ENCODE measurements at places on chromosomes 5 and 9. TPM values are rescaled to one million over a fixed set of nuclear protein-coding genes. Genes with fewer than 3 reads are reported as not detected.

GRCh38 chr5:172858990-172859811 is 25.1 kb downstream of the ERGIC1 start:
- DNase-seq: no peak

DNA sequence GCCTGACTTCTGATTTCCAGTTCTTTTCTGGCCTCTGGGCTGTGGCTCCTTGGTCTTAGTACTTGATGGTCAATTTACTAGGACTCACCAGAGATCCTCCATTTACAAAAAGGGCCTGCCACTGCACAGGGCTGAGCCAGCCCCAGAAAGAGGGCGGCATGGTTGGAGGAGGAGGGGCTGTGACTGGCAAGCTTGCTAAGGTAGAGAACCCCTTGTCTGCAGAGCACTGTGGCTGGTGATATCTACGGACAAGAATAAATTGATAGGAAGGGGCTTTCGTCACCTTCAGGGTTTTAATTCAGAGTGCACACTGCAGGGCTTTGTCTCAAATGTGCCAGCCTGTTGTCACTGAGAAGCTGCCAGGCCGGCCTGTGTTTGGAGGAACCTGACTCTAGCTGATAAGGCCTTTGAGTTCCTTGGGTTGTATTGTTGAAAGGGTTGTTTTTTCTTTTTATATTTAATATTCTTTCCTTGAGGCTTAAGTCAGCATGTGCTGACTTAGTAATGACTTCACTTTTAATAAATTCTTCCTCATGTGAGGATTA is 15.1 kb downstream of the SLC22A5 start:
- DNase-seq: no peak

DNA sequence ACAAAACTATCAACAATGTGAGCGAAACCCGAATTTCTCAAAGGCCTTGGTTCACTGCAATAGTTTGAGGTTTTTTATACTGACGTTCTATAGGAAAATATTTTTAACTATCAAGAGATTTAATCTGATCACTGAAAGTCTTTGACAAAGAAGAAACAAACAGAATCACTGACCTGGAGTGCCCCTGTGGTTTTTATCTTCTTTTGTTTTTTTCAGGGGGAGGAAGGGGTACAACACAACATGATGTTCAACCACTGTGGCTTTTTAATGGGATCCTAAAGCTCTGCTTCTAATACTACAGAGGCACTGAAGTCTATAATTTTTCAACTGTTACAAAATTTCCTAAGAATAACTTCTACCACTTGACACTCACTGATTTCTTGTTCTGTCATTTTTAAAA is 185.9 kb downstream of the AP3B1 start:
- no peak for DNase-seq

GRCh38 chr9:127714020-127714750 is 1.3 kb downstream of the PTRH1 start:
- no peak for DNase-seq

Gene IFNA13
- not detected for total RNA-seq

GRCh38 chr5:40041452-40041851 is 616.7 kb upstream of the DAB2 start:
- no peak for DNase-seq

Gene SLC34A3
- not detected for total RNA-seq

GRCh38 chr9:137088121-137088520 is 1.3 kb downstream of the MAN1B1 start:
- DNase-seq: no peak

- DNase-seq: no peak
Observed at GRCh38 chr9:79257790-79258351, 313.9 kb upstream of the TLE4 start.

- no peak for DNase-seq
Observed at GRCh38 chr5:164277720-164278119, 772.3 kb downstream of the MAT2B start.

Gene TSSK1B
- not detected for total RNA-seq

- no peak for DNase-seq
Observed at GRCh38 chr5:167557359-167557758, 734.1 kb upstream of the WWC1 start.

GRCh38 chr5:158727136-158727535 is 372.6 kb downstream of the EBF1 start:
- DNase-seq: no peak

DNA sequence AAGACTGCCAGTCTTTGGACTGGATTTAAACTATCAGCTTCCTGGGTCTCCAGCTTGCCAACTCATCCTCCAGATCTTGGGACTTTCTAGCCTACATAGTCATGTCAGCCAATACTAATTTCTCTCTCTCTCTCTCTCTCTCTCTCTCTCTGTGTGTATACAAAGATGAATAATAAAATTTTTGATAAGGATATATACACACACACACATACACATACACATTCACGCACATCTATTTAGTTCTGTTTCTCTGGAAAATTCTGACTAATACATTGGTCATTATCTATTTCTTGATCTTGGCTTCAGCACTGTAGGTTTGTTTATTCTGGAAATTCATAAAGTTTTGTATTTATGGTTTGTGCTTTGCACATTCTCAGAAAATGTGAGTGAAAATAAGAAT is 1606.2 kb upstream of the NUDT12 start:
- no peak for DNase-seq

GRCh38 chr9:88307136-88307535 is 81.1 kb upstream of the SPIN1 start:
- DNase-seq: no peak

- no peak for DNase-seq
Observed at GRCh38 chr5:97118261-97119006, 24.0 kb downstream of the LIX1 start.

Gene PCDHB9
- not detected for total RNA-seq

- DNase-seq: no peak
Observed at GRCh38 chr9:127637322-127637847, 25.3 kb downstream of the STXBP1 start.

GRCh38 chr9:126513159-126514036 is 100.3 kb upstream of the LMX1B start:
- no peak for DNase-seq

Gene SNCAIP
- total RNA-seq: not detected

GRCh38 chr9:34428325-34428958 is 29.9 kb downstream of the FAM219A start:
- DNase-seq: no peak

Gene TAF11L5
- not detected for total RNA-seq

Gene PLPP7
- 0.11 TPM for total RNA-seq

GRCh38 chr5:61784341-61784740 is 452.3 kb downstream of the ZSWIM6 start:
- DNase-seq: no peak

GRCh38 chr9:4117835-4118610 is 181.8 kb downstream of the GLIS3 start:
- DNase-seq: peak; percentile 54

Gene GNAQ
- total RNA-seq: 18.1 TPM

DNA sequence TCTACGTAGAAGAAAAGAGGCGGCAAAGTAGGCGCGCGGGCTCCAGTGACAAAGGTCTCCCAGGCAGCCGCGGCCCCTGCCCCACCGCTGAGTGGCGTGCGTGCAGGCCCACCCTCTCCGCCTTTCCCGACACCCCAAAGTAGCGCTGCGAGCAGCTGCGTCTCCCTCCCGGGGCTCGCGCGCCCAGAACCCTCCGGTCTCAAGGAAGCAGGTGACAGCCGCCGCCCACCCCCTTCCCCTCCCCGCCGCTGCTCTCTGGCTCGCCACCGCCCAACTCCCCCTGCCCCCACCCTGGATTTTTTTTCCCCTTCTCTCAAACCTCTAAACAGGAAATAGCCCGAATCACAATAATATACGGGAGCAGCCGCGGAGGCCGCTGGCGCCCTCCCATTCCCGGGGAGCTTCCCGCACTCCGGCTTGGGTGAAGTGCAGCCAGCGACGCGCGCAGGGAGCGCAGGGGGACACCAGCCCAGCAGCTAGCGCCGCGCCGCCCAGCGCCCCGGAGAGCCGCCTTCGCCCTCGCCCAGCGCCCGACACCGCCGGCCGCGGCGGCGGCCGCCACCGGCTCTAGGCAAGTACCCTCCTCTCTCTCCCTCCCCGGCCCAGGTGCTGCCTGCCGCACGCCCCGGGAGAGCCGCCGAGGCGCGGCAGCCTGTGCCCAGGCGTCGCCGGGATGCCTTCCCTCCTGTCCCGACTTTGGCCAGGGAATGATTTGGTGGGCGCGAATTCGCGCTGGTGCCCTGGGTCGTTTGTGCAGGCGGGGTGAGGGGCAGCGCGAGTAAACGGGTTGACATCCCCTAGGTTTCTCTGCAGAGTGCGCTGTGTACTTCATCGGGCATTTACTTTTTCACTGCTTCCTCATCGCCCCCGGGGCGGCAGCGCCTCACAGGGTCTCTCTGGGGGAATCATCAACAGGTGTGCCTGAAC is 52.7 kb upstream of the TJP2 start:
- DNase-seq: peak; percentile 37

Gene FYB1
- total RNA-seq: 82.8 TPM

DNA sequence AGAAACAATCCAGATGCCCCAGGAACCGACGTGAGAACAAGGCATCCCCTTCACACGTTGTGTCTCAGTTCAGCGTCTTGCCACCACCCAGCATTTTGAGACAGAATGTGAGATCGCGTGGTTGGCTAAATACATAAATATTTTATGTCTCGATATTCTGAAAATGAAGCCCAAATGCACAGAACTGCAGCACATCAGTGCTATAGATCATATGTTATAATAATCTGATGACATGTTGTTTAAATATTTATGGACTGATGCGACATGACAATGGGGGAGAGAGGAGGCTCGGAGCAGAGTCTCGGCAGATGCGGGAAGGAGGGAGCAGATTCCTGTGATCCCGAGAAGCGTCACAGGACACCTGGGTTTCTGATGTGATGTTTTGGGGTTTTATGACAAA is 10.9 kb downstream of the NEK6 start:
- no peak for DNase-seq

GRCh38 chr9:85451680-85452079 is 290.1 kb downstream of the AGTPBP1 start:
- no peak for DNase-seq

DNA sequence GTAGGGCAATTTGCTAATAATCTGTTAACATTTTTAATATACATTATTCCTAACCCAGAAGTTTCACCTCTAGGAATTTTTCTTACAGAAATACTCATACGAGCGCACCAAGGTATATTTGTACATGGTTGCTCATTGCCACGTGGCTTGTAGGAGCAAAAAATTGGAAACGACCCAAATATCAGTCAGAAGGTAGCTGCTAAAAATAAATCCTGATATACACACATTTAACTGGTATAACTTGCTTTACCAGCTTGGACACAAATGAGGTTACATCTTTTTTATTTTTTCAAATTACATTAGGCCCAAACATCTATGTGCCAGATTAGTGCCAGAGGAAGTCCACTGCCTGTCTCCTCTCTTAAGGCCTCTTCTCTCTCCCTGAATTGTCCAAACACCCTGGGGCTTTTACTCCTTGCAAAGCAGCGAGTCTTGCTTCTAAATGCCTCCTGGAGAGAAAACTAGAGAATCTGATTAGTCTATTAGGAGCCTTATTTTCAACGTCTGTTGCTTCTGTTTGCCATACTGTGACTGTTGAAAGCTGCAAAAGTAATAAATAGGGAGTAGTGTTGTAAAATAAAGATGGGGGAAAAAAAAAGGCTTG is 92.0 kb upstream of the SSBP2 start:
- DNase-seq: no peak

- no peak for DNase-seq
Observed at GRCh38 chr9:27560457-27560856, 12.8 kb downstream of the C9orf72 start.

GRCh38 chr9:134570711-134571325 is 70.8 kb upstream of the COL5A1 start:
- no peak for DNase-seq

Gene NR5A1
- total RNA-seq: not detected

Gene NOXA1
- 0.95 TPM for total RNA-seq

Gene PCSK1
- not detected for total RNA-seq

Gene FCN2
- total RNA-seq: not detected

GRCh38 chr5:178121391-178122276 is 8.3 kb downstream of the N4BP3 start:
- DNase-seq: no peak

Gene LRRC26
- total RNA-seq: not detected

Gene OR1J2
- total RNA-seq: not detected

GRCh38 chr5:16784843-16785791 is 151.0 kb downstream of the MYO10 start:
- DNase-seq: peak; percentile 72

GRCh38 chr9:34522091-34522887 is 501 bp downstream of the ENHO start:
- no peak for DNase-seq

- DNase-seq: no peak
Observed at GRCh38 chr9:133657120-133657661, 21.0 kb downstream of the DBH start.

Measured in activated CD8-positive, alpha-beta T cell treated with anti-CD3 and anti-CD28 coated beads for 36 hours (primary cell).